ENCODE measurements at places on chromosomes 1 and 21.

DNA sequence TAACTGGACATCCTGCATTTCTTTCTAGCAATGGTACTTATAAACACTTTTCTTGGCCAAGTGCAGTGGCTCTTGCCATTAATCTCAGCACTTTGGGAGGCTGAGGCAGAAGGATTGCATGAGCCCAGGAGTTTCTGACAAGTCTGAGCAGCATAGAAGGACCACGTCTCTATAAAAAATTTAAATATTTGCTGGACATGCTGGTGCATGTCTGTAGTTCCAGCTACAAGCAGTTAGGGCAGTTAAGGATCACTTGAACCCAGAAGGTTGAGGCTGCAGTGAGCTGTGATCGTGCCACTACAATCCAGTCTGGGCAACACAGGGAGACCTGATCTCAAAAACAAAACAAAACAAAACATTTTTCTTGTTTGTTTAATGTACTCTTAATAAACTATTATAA, 434.0 kb downstream of the PLA2G4A start:
- no peak for DNase-seq

DNA sequence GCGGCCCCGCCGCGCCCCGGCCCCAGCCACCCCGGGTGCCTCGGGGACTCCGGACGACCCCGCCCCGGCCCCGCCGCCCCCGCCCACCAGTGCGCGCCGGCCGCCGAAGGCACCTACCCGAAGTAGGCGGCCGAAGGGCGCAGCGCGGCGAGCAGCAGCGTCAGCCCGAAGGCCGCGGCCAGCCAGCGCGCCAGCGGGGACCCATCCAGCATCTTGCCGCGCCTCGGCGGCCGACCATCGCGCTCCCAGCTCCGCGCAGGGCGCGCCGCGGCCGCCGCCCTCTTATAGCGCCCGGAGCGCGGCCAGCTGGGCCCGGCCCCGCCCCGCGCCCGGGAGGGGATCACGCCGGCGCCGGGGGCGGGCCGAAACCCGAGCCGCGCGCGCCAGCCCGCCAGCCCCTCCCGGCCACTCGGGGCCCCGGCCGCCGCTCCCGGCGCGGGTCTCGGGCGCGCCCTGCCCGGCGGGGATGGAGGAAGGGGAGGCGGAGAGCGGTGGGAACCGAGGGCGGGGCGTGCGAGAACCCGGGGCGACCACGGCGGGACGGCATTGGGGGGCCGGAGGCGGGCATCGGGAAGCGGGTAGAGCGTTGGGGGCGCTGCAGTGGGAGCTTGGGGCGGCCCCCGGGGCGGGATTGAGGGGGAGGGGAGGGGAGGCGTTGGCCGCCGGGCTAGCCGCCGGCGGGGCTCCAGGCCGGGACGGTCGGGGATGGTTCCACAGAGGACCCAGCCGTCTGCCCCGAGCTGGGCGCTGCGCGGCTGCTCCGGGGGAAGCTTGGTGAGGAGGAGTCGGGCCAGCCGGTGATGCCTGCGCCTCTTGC, at the start of gene WNT9A:
Gene WNT9A, minus strand, starts transcription at position 257 of the 817 bp plus-strand sequence. Its CDS starts 45 bp downstream, at position 212.
- no peak for DNase-seq

GRCh38 chr1:184188037-184188436, 136.5 kb downstream of the TSEN15 start:
- no peak for DNase-seq

DNA sequence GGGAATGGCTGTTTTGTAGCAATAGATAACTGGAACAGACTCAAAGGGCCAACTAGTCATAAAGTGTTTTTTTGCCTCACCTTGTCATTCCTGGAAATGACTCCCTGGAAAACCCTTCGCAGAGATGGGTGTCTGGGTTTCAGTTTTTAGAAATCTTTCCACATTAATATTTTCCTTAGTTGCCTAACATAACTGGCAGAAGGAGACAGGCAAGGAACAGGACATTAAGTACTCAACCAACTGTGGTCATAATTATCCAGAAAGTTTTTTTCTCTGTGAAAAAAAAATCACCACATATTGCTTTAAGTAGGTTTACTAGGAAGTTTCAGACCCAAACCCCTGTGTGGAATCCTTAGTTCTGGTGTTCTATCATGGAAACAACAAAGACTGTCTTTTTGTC, 3.4 kb upstream of the CMPK1 start:
- DNase-seq: no peak

DNA sequence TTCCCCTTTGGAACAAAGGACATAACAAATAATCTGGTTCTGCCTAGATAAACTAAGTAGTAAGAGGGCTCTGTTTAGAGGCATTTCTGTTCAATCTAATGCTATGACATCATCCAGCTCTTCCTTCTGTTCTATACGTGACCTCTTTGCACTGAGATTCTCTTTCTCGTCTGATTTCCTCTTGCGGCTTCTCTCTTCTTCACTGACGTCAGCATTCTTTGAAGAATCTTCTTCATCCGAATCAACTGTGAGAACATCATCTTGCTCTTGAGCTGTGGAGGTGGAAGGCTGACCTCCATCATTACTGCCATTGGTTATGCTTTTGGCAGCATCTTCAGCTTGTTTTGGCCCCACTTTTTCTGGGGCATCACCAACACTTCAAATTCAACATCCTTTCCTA, 130.4 kb downstream of the HS2ST1 start:
- no peak for DNase-seq

- DNase-seq: no peak
Observed at GRCh38 chr1:185401019-185401418, 84.0 kb upstream of the IVNS1ABP start.

DNA sequence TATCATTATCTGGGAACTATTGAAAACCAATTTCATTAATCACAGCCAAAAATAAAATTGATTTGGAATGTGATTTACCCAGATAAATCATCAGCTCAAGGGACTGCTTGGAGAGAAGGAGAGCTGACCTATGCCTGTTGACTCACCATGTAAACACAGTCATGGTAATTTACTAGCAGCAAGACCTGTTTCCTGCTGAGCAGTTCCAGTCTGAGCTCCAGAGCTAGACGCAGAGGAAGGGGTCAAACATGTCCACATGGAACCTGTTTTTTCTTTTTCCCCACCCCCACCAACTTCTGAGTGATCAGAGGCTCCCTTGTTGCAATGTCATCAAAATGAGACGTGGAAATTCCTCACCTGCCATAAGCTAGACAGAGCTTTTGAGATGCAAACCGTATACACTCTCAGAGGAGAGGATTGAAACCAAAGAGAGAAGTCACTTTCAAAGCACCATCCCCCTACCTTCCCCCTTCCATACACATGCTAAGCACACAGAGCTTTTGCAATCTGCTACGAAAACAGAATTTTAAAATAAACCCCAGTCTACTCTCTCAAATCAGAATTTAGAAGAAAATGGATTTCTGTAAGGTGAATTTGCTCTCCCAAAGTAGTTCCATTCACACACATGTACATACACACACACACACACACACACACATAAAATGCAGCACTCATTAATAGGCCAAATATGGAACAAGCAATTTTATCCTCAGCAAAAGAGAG, 55.9 kb upstream of the PTGFRN start:
- DNase-seq: peak; percentile 53

- no peak for DNase-seq
Observed at GRCh38 chr1:210076620-210077019, 138.6 kb downstream of the SYT14 start.

DNA sequence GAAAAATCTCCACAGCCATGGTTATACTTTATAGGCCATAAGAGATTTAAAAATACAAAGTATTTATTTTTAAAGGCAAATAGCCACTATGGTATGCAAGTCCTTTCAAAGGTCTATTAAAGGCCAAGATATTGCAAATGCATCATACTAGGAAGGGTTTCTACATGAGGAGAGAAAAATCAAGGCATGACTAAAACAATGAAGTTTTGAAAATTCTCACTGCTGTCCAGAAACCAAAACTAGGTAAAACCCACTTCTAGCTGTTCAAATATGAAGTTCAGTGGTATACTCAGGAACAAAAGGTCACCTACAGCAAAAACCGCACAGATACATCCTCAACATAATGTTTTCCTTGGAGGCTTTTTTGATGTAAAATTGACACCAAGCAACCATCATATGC, 75.0 kb downstream of the EPS15 start:
- DNase-seq: no peak

- DNase-seq: peak; percentile 13
Observed at GRCh38 chr1:217747156-217747769, 116.1 kb downstream of the SPATA17 start.

GRCh38 chr1:169610108-169610507, 19.8 kb downstream of the SELP start:
- no peak for DNase-seq

DNA sequence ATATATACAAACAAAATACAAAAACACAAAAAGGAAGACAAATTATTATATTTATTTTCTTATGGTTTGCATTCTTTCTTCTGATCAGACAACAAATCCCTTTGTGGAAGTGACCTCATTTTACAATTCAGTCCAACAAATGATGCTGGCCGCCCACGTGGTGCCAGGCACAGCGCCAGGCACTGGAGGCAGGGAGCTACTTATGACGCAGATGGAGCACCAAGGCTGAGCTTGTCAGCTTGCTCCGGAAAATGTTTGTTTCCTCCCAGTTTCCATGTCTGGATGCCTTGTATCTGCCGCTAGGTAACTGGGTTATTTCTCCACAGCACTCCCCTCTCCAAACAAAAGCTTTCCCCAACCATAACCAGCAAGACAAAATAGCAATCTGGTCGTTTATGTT, 30.7 kb upstream of the CD34 start:
- no peak for DNase-seq

- DNase-seq: no peak
Observed at GRCh38 chr1:36172983-36173382, 17.0 kb downstream of the MAP7D1 start.

GRCh38 chr1:8870616-8871538, 7.6 kb downstream of the ENO1 start:
- no peak for DNase-seq

DNA sequence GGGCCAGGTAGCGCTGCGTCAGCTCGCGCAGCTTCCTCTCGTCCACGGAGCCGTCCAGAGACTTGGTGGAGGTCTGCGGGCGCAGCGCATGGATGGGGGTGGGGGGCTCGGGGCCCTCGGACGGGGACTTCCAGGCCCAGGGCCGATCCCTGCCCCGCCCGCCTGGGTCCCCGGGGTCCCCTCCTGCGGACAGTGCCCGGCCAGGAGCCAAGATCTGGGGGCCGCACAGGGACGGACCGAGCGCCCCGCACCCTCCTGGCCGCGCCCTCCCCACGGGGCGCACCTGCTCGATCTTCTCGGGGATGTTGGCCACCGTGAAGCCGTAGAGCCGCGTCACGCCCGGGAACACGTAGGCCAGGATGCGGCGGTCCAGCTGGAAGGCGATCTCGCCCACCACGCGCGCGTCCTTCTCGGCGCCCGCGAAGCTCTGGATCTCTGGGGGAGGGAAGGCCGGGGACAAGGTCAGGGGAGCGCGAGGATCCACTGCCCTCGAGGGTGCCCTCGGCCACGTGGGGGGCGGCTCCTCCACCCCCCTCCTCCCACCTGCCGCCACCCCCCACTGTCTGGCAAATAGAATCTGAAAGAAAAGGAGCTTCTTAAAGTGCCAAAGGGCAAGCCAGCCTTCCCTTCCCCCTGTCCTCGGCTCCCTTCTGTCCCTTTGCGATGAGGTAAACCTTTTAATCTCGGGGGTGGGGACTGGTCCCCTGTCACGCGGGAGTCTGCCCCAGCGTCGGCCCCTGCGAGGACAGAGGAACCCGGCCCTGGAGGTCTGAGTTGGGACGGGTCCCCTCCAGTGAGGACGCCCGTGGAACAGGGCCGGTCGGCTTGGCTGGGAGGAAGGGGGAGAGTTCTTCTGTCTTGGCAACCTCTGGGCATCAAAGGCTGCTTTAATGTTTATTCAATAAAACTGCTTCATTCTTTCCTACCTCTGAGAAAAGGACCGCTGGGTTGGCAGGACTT, 6.5 kb upstream of the FTCD start:
- no peak for DNase-seq

GRCh38 chr1:207314816-207315215, 6.7 kb upstream of the CD55 start:
- no peak for DNase-seq

DNA sequence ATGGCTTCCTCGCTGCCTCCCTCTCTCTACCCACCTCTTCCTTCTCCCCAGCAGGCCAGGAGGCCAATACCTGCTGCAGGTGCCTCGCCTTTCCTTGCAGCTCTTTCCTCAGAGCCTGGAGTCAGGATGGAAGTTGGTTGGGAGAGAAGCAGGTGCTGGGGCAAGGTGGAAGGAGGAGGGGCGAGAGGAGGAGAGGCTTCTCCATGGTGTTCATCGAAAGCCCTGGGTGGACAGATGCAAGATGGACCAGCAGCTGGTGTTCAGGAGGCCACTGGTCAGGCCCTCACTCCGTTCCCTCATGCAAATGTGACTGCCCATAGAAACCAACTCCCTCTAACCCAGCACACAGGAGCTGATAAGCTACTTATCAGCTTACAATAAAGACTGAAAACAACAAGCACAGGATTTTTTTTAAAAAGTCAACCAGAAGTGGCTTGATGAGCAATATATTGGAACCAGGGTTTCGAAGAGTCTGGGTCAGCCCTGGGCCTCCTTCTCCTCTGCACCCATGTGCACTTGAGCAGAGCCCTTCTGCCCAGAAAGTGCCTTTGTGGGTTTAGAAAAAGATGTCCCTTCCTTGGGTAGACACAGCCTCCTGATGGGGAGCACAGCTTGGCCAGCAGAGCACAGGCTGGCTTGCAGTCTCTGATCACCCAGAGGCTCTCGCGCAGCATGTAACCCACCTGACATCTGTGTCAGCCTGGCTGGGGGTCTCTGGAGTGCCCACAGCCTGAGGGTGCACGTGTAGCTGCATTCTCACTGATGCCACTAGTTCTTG, 16.6 kb upstream of the GSTM4 start:
- DNase-seq: no peak

DNA sequence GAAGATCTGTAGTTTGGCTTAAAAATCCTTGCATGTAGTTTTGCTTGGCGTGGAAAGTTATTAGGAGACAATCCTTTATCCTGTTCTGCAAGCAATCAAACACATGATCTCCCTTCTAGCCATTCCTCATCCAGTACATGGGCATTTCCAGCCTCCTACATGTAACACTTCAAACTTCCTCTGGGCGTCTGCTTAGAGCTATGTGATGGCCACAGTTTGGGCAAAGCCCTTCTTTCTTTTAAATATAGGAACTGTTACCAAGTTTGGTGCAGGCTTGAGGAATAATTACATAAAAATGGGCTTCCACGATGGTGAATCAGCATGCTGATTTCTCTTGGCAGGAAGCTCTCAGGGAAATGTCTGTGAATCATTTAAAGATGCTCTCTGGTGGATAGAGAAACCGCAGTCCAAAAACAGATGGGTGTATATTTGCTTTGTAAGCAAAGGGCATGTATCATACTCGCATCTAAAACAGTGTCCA, 176.9 kb upstream of the FMN2 start:
- DNase-seq: peak; percentile 96
